Lung microvascular endothelial cell (primary cell): ENCODE measurements at places on chromosomes 4 and X. TPM values are rescaled to one million over a fixed set of nuclear protein-coding genes. Genes with fewer than 3 reads are reported as not detected.

The CABS1 gene
- total RNA-seq, result not detected in 2 replicates

The RTL3 gene
- total RNA-seq, result not detected in 2 replicates

The TBX22 gene
- total RNA-seq, result not detected in 2 replicates

The TLR1 gene
- total RNA-seq, result 2.6 and 5.0 TPM in 2 replicates

The RENBP gene
- 13.9 and 35.9 TPM in 2 replicates for total RNA-seq

The CETN2 gene
- 14.6 and 15.9 TPM in 2 replicates for total RNA-seq

The PPEF2 gene
- under 0.01 TPM in 1 of 2 replicates, not detected in the other for total RNA-seq

The DMP1 gene
- not detected in 2 replicates for total RNA-seq

The ATP2B3 gene
- total RNA-seq, result not detected in 2 replicates

The DGKK gene
- total RNA-seq, result not detected in 2 replicates

The PPP1R3F gene
- 1.3 and 4.6 TPM in 2 replicates for total RNA-seq

The TEX13D gene
- total RNA-seq, result not detected in 2 replicates

The F8A2 gene
- not detected in 2 replicates for total RNA-seq

The FGF5 gene
- total RNA-seq, result 0.22 TPM in 1 of 2 replicates, not detected in the other

The AKAP4 gene
- total RNA-seq, result not detected in 2 replicates

The NDUFA1 gene
- total RNA-seq, result 131 and 142 TPM in 2 replicates

The NPFFR2 gene
- not detected in 2 replicates for total RNA-seq

The ZFX gene
- 31.5 and 39.0 TPM in 2 replicates for total RNA-seq

The TRAPPC11 gene
- total RNA-seq, result 21.6 and 22.6 TPM in 2 replicates

The PRDM5 gene
- total RNA-seq, result 3.1 and 6.2 TPM in 2 replicates

The NPNT gene
- total RNA-seq, result under 0.01 TPM in 2 replicates

The PFKFB1 gene
- total RNA-seq, result under 0.01 TPM in 1 of 2 replicates, not detected in the other

The TCEAL7 gene
- 0.22 TPM in 1 of 2 replicates, not detected in the other for total RNA-seq

The RHOXF2 gene
- total RNA-seq, result not detected in 2 replicates

The CT83 gene
- total RNA-seq, result not detected in 2 replicates

The DKK2 gene
- under 0.01 TPM in 1 of 2 replicates, not detected in the other for total RNA-seq

The PYURF gene
- total RNA-seq, result 75.0 and 77.6 TPM in 2 replicates

The TLR10 gene
- total RNA-seq, result not detected in 2 replicates

The GPRASP1 gene
- total RNA-seq, result 0.65 and 1.4 TPM in 2 replicates

The FAT4 gene
- total RNA-seq, result 40.3 and 51.8 TPM in 2 replicates

The GYPA gene
- total RNA-seq, result not detected in 2 replicates

The TDO2 gene
- total RNA-seq, result not detected in 2 replicates

The MAGEC1 gene
- not detected in 2 replicates for total RNA-seq

The CNKSR2 gene
- not detected in 2 replicates for total RNA-seq

The EVC2 gene
- total RNA-seq, result 6.3 and 10.1 TPM in 2 replicates

The ADRA2C gene
- under 0.01 TPM in 2 replicates for total RNA-seq

The BRS3 gene
- total RNA-seq, result not detected in 2 replicates

The CXCL1 gene
- 10.5 and 36.3 TPM in 2 replicates for total RNA-seq

The ADH6 gene
- total RNA-seq, result not detected in 2 replicates

The DUX4 gene
- not detected in 2 replicates for total RNA-seq

The SUPT20HL1 gene
- total RNA-seq, result not detected in 2 replicates

The ATG4A gene
- 10.9 and 13.9 TPM in 2 replicates for total RNA-seq

The EDNRA gene
- total RNA-seq, result under 0.01 and 0.22 TPM in 2 replicates

The SOD3 gene
- total RNA-seq, result 0.20 TPM in 1 of 2 replicates, not detected in the other

The XAGE2 gene
- total RNA-seq, result not detected in 2 replicates

The ANXA10 gene
- 0.99 TPM in 1 of 2 replicates, not detected in the other for total RNA-seq

The DCHS2 gene
- 0.40 and 1.7 TPM in 2 replicates for total RNA-seq

The PCDH18 gene
- total RNA-seq, result under 0.01 and 0.22 TPM in 2 replicates

The LDB2 gene
- total RNA-seq, result 346 and 363 TPM in 2 replicates

The FAAH2 gene
- 0.22 and 0.60 TPM in 2 replicates for total RNA-seq

The ACE2 gene
- not detected in 2 replicates for total RNA-seq

The GAB1 gene
- total RNA-seq, result 10.2 and 24.4 TPM in 2 replicates

The TIMM17B gene
- total RNA-seq, result 17.0 and 21.2 TPM in 2 replicates

The RS1 gene
- total RNA-seq, result not detected in 2 replicates

The OTUD6A gene
- total RNA-seq, result not detected in 2 replicates

The TEX13C gene
- not detected in 2 replicates for total RNA-seq

The NR0B1 gene
- total RNA-seq, result not detected in 2 replicates

The FGF2 gene
- total RNA-seq, result 6.0 and 7.6 TPM in 2 replicates
